ENCODE measurements at places on chromosomes 5 and 9. TPM values are rescaled to one million over a fixed set of nuclear protein-coding genes. Genes with fewer than 3 reads are reported as not detected.

The SYK gene
- polyA plus RNA-seq, result 14.0 TPM

The KIF12 gene
- 13.9 TPM for polyA plus RNA-seq

GRCh38 chr5:138610415-138610917 is 35.3 kb upstream of the HSPA9 start:
- no peak for DNase-seq

GRCh38 chr5:151825445-151825844 is 53.7 kb downstream of the G3BP1 start:
- DNase-seq, result peak; percentile 89

- no peak for DNase-seq
These were observed 24.2 kb downstream of the JADE2 start for GRCh38 chr5:134549714-134550113.

GRCh38 chr9:133246991-133247390 is 28.0 kb downstream of the ABO start:
- no peak for DNase-seq

GRCh38 chr5:106656821-106657220 is 1013.9 kb downstream of the EFNA5 start:
- no peak for DNase-seq

- peak; percentile 47 for DNase-seq
These were observed 6.2 kb upstream of the TPM2 start for GRCh38 chr9:35695943-35696401.

GRCh38 chr5:2066373-2066772 is 183.6 kb upstream of the IRX4 start:
- DNase-seq, result no peak

DNA sequence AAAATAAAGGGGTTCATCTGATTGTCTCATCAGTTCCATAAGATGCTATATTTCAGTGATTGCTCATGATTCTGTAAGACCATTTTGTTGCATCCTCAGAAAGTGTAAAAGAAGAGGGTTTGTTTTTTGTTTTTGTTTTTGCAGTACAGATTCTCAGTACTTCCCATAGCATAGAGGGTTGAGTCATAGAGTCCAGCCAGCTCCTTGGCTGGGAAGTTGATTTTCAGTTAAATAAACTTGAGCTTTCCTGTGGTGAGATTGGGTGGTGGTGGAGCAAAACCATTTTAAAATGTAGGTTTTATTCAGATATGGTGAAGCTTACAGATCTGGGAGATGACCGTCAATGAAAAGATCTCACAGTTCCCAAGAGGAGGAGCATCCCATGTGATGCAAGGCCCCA is 48.2 kb downstream of the DAPK1 start:
- DNase-seq, result no peak
